ENCODE measurements at places on chromosomes 4 and X.

- DNase-seq = no peak
These were observed 2.3 kb downstream of the PLAC8 start for GRCh38 chr4:83112231-83112630.

- DNase-seq = peak; percentile 46
These were observed 2.1 kb downstream of the GAB3 start for GRCh38 chrX:154748712-154749339.

- no peak for DNase-seq
These were observed 436.7 kb downstream of the MID1IP1 start for GRCh38 chrX:39238006-39238405.

GRCh38 chr4:190019023-190019858, 7.8 kb downstream of the FRG2 start:
- peak; percentile 16 for DNase-seq

DNA sequence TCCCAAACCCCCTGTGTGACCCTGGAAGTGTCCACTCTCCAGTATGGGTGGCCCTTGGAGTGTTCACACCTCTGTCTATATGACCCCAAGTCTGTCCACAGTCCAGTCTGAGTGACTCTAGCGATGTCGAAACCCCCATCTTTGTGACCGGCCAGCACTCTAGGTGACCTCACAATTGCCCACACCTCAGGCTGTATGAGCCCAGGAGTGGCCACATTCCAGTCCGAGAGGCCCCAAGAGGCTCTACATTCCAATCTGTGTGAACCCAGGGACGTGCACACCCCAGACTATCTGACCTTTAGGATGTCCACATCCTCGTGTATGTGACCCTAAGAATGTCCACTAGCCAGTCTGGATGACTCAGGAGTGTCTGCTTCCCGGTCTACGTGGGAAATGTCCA, 7.3 kb upstream of the GLOD5 start:
- no peak for DNase-seq

GRCh38 chrX:133697656-133698055, 282.4 kb upstream of the GPC4 start:
- DNase-seq = no peak

GRCh38 chr4:3476341-3476747, 13.2 kb downstream of the DOK7 start:
- DNase-seq = no peak

DNA sequence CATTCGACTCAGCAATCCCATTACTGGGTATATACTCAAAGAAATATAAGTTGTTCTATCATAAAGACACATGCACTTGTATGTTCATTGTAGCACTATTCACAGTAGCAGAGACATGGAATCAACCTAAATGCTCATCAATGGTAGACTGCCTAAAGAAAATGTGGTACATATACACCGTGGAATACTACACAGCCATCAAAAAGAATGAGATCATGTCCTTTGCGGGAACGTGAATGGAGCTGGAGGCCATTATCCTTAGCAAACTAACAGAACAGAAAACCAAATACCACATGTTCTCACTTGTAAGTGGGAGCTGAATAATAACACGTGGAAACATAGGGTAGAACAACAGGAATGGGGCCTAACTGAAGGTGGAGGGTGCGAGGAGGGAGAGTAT, 44.9 kb downstream of the TMEM131L start:
- DNase-seq = no peak

DNA sequence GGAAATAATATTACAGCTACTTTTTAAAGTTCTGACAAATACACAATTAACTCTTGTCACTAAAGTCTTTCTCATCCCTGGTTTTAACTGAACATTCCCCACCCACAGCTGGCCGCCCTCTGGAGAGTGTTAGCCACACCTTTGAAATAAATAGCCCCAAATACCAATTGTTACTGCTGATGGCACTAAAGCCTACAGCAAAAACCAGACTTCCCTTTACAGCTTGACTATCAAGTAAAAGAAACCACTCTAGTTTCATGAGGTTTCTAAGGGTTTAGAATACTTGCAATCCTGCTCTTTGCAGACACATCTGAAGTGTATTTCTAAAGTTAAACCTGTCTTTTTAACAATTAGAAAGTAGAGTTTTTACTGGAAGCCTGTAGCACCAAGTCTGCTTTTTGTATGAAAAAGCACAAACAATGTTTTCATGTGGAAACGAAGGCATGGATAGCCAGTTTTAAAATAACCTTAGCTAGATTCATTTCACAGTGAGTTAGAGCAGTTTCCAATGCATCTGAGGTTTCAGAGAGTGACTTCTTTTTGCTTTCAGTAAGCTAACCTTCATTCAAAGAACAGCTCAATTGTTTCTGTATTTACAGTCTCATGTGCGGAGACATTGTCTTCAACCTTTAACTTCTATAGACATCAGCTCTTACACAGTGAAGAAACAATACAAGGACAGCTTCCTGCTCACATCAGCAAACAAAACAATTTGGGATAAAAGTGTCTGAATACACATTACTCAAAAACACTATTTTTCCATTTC, 164.8 kb upstream of the VEGFC start:
- no peak for DNase-seq

GRCh38 chrX:40871385-40872082, 136.2 kb upstream of the MED14 start:
- DNase-seq = peak; percentile 26

GRCh38 chrX:103518571-103518970, 718 bp downstream of the RAB40A start:
- DNase-seq = no peak

GRCh38 chrX:154508384-154508745, 7.7 kb downstream of the FAM3A start:
- DNase-seq = no peak

- DNase-seq = no peak
These were observed 199.5 kb upstream of the DIPK2B start for GRCh38 chrX:45400027-45400779.

DNA sequence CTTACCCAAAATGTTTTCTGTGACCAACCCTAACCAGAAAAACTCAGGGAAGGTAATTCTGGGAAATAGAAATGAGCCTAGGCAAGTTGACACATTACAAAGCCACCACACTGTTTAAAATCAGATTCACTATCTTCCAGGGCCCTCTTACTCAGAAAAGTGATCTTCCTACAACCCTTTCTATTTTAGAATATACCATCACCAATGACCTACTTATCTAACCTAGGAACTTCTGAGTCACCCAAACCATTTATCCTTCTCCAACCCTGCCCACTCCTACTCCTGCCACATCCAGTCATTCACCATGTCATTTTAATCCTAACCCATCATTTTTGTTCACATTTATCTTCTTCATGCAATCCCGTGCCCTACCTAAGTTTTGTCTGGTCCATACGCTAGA, 89.9 kb downstream of the FTHL17 start:
- no peak for DNase-seq

GRCh38 chr4:153260132-153260531, 55.9 kb downstream of the TRIM2 start:
- DNase-seq = no peak

GRCh38 chrX:2463973-2464676, 36.7 kb downstream of the DHRSX start:
- no peak for DNase-seq

- no peak for DNase-seq
These were observed 46.1 kb downstream of the SORCS2 start for GRCh38 chr4:7238300-7238960.

- no peak for DNase-seq
These were observed 83.9 kb upstream of the USP9X start for GRCh38 chrX:41001327-41001726.

DNA sequence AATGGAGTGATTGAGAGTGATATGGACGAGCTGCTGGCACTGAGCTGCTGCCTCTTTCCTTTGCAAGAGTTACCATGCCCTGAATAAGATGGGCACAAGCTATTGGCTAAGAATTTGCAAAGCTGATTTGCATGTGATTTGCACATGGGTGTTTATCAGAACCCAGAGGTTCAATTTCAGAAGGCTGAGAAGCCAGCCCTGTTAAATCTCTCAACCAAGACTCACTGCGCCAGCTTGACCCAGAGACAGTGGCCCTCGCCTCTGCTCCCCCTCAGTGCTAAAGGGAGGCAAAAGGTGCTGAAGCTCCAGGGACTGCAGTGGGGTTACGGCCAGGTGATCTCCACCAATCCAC, 701 bp downstream of the ARHGAP4 start:
- peak; percentile 17 for DNase-seq

- DNase-seq = no peak
These were observed 52.0 kb upstream of the RGN start for GRCh38 chrX:47026198-47026597.

DNA sequence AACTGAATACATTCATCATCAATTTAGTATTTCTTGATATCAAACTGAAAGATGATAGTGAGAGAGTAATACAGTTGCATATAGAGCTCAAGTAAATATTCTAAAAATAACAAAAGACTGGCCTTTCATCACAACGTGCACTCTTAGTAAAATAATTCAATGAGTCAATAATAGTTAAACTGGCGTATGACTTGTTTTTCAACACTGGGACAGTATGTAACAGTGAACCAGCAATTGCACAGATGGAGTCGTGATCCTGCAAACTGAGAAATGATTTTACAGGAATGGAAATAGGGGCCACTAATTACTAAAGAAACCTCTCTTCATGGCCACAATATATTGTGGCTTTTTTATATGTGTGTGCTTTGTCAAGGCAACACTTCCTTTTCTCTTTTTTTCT, 137.4 kb downstream of the SLC4A4 start:
- no peak for DNase-seq

DNA sequence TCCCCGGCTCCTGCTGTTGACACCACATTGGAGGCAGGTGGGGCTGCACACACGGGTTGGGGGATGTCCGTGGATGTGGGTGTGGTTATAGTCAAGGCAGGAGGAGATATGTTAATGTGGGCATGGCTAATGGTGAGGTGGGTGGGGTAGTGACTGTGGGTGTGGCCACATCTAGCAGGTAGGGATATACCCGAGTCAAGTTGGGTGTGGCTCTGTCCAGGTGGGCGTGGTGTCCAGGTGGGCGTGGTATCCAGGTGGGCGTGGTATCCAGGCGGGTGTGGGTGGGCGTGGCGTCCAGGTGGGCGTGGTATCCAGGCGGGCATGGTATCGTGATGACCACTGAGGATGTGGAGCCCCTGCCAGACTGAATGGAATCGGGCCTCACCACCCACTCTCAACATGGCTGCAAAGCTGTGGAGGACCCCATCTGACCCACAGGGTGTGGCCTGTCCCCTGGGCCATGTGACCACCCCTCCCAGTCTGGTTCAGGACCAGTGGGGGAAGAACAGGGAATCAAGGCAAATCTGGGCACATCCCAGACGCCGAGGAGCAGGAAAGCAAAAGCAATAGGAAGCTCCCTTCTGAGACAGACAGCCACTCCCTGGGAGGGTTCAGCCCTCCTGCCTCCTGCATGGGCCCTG, 21.0 kb downstream of the MAN2B2 start:
- DNase-seq = no peak

GRCh38 chrX:76918033-76918432, 490.5 kb downstream of the MAGEE1 start:
- DNase-seq = no peak

GRCh38 chr4:182916483-182917181, 554 bp downstream of the DCTD start:
- DNase-seq = peak; percentile 80

DNA sequence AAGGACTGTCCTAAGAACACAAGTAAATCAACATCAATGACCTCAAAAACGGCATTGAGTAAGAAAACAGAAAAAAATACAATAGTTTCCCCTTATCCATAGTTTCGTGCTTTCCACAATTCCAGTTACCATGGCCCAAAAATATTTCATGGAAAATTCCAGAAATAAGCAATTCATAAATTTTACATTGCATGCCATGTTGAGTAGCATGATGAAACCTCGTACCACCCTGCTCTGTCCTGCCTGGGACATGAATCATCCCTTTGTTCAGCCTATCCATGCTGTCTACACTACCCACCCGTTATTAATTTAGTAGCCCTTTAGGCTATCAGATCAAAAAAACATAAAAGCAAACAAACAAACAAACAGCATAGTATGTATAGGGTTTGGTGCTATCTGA, 51.1 kb downstream of the KLF3 start:
- DNase-seq = no peak

DNA sequence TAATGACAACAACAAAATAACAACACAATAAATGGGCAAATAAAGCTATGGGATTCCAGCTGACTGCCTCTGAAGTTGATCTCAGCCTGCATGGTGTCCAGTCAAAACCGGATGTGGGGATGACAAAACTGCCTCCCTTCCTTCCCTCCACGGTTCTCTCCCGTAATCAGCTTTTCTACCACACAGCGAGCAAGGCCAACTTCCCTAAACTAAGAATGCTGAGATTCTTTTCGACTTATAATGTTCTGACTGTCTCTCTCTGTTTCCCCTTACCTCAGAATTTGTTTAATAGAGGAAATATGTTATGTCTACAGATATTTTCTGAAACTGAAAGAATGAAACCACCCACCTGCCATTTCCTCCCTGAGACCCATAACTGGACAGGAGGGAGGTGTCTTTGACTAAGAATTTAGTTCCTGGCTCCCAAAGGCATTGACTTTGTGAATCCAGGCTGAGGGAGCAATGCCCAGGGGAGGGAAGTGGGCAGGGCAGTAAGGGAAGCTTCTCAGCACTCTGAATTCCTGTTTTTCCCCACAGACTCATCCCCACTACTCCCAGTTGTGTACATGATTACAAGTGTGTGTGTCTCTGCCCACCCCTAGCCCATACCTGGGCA, 1.0 kb upstream of the TLR1 start:
- no peak for DNase-seq

DNA sequence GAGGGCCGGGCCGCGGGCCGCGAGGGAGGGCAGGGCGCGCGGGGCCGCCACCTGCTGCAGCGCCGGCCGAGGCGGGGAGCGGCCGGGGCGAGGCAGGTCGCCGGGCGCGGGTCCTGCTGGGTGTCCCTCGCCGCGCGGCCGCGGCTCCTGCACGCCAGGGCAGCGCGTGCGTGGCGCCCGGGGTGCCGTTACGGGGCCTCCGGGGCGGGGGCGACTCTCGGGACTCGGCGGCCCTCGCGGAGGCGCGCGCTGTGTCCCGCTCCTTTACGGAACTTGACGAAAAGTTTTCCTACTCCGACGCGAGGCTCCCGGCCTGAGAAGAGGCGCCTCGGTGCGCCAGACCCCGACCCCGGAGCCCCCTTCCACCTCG, 329 bp downstream of the TBC1D14 start:
- DNase-seq = no peak

GRCh38 chr4:97759785-97760184, 383.5 kb downstream of the STPG2 start:
- DNase-seq = no peak

- DNase-seq = no peak
These were observed 115.2 kb upstream of the LNX1 start for GRCh38 chr4:53706422-53707032.

Data from left hindlimb (tissue), 1 donor.